ENCODE measurements at places on chromosomes 12 and 14. TPM values are rescaled to one million over a fixed set of nuclear protein-coding genes. Genes with fewer than 3 reads are reported as not detected.

The FZD10 gene
- 1.4 TPM for polyA plus RNA-seq

The GLIPR1L2 gene
- polyA plus RNA-seq = 2.4 TPM

The FOXA1 gene
- polyA plus RNA-seq = 49.6 TPM

The CLEC4D gene
- 0.07 TPM for polyA plus RNA-seq

The TAS2R10 gene
- 1.1 TPM for polyA plus RNA-seq

The EXOC3L4 gene
- polyA plus RNA-seq = 4.7 TPM

The RNF212B gene
- polyA plus RNA-seq = 0.65 TPM

The VRTN gene
- not detected for polyA plus RNA-seq

The KRT79 gene
- polyA plus RNA-seq = not detected

The FAM181A gene
- 0.10 TPM for polyA plus RNA-seq

The PMCH gene
- 1.0 TPM for polyA plus RNA-seq

The FKBP4 gene
- polyA plus RNA-seq = 74.6 TPM

The ZNF891 gene
- 8.2 TPM for polyA plus RNA-seq

The MRPL51 gene
- 169 TPM for polyA plus RNA-seq

The C12orf54 gene
- polyA plus RNA-seq = 0.39 TPM

The RNFT2 gene
- 3.6 TPM for polyA plus RNA-seq

The GPD1 gene
- polyA plus RNA-seq = 0.44 TPM

The NELL2 gene
- 27.2 TPM for polyA plus RNA-seq

The KRT2 gene
- polyA plus RNA-seq = not detected

The KCNK10 gene
- polyA plus RNA-seq = 0.22 TPM

The OR4E1 gene
- 0.05 TPM for polyA plus RNA-seq

The LRP1-AS gene
- polyA plus RNA-seq = 0.29 TPM

The LRTM2 gene
- polyA plus RNA-seq = not detected
